ENCODE measurements at places on chromosomes 6 and 20.

DNA sequence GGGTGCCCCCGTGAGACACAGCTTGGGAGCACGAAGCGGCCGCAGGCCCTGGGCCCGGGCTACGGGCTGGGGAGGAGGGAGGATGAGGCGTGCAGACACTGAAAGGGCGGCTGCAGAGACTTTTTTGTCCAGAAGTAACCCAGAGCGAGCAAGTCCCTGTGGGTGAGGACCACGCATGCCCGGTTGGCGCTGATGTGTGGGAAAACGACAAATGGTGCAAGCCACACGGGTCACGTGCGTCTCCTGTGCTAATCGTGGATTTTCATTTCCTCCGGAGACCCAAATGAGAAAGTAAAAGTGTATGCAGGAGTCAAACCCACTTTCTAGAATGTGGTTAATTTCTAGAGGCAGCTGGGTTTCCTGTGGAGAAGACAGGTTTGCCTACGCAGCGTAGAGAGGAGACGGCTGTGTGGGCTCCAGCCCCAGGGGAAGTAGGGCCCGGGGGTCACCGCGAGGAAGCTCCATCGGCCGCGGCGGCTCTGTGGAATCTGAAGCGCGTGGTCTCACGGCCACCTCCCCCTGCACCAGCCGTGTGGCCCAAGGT, 19.0 kb downstream of the DLL1 start:
- DNase-seq: no peak

GRCh38 chr6:37141281-37142049, 28.5 kb upstream of the PIM1 start:
- no peak for DNase-seq

DNA sequence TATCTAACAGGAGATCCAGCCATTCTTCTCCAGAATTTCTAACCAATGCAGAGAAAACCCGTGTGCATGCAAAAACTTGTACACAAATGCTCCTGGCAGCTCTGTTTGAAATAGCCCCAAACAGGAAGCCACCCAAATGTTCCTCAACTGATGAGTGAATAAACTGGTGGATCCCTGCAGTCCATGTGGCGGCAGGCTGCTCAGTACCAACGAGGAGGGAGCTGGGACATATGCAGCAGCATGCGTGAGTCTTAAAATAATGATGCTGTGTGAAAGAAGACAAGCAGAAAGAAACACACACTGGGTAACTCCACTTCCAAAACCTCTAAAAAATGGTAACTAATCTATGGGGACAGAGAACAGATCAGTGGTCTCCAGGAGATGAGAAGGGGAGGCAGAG, 542.1 kb upstream of the AGPAT4 start:
- DNase-seq: no peak

GRCh38 chr6:107321793-107322192, 137.6 kb downstream of the PDSS2 start:
- no peak for DNase-seq

DNA sequence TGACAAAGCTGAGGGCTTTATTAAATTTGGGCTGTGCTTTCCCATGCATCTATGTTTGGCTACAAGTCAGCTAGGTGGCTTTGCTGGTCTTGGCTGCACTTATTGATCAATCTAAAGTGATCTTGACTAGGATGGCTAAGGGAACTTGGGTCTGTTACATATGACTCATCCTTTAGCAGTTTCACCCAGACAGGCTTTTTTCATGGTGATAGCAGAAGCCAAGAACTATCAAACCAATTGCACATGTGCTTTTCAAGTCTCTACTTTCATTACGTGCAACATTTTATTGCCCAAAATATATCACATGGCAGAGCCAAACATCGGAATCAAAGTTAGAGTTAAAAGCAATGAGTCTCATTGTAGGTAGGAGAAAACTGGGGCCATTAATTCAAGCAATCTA, 626.3 kb downstream of the TENT5A start:
- no peak for DNase-seq

DNA sequence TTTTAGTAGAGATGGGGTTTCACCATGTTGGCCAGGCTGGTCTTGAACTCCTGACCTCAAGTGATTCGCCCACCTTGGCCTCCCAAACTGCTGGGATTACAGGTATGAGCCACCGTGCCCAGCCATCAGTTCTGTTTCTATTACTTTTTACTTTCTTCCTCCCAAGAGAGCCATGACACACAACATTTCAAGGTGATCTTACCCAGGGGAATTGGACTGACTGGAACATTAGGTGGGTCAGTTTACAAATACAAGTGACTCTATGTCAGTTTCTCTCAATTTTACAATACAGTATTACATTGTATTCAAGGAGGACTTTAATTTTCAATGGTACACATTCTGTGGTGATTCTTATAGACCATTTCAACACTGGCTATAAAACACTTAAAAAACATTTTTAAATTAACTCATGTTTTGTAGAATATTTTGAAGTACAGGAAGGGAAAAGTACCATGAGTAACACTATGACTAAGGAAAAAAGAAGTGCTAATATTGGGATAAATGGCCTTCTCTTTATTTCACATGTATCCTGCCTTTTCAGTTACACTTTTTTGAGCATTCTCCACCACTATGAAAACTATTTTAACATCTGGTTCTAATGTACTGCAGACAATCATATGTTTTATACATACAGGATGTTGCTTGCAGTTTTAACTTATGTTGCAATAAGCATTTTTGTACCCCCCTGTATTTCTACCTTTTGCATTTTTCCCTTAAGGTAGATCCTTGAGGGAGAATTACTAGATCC, 8.4 kb downstream of the TPBG start:
- DNase-seq: no peak

DNA sequence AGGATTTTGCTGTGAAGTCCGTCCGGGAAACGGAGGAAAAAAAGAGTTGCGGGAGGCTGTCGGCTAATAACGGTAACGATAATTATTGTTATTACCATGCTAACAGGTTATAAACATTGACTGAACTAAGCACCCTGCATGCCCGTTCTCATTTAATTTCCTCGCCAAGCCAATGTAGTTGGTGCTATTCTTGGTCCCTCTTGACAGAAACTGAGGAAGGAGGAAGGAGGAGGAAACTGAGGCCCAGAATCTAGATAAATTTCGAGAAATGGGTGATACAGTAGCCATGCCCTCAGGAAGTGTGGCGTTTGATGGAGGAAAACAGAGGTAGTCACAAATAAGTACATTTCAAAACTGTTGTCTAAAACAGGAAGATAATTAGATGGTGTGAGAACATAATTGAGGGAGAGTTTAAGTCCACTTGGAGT, 474 bp downstream of the TPX2 start:
- DNase-seq: no peak

GRCh38 chr6:50849796-50850180, 31.1 kb downstream of the TFAP2B start:
- no peak for DNase-seq

- no peak for DNase-seq
These were observed 140.6 kb downstream of the OPN5 start for GRCh38 chr6:47922391-47922790.

DNA sequence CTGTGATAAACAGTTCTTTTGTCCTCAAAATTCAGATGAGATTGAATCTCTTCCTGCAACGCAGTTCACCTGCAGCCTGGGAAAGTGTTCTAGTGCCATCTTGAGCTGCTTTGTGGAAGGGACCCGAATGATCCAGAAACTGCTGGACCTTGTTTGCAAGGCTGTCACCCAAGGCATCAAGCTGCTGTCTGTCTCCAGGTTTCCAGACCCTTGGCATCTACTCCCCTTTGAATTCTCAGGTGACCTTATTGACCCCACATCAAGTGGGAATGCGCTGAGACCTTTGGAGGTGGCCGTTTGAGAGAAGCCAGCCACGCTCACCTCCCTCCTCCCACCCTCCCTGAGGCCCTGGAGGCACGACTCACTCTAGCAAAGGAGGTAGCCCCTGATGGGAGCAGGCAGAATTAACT, 112.5 kb downstream of the EDN3 start:
- DNase-seq: peak; percentile 31

- no peak for DNase-seq
These were observed 17.7 kb downstream of the OR2A4 start for GRCh38 chr6:131683479-131683878.

GRCh38 chr6:42453654-42454427, 2.1 kb upstream of the TRERF1 start:
- peak; percentile 8 for DNase-seq

GRCh38 chr6:44188819-44189218, 27.9 kb upstream of the MYMX start:
- no peak for DNase-seq

DNA sequence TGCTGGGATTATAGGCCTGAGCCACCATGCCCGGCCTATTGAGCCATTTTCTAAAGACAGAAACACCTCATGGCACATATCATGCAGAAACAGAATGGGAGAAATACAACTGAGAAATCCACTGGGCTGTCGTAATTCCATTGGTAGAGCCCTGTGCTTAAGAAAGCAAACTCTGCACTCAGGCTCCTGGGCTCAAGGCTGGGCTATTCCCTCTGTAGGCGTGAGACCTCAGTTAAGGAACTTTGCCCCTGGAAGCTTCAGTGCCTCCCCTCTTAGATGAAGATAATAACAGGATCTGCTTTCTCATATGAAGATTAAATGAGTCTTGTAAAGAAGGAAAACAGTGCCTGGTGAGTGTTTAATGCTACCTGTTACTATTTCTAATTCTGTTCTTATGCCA, 120.3 kb downstream of the PXDC1 start:
- DNase-seq: no peak

- no peak for DNase-seq
These were observed 206.8 kb upstream of the SOX4 start for GRCh38 chr6:21386744-21387143.

DNA sequence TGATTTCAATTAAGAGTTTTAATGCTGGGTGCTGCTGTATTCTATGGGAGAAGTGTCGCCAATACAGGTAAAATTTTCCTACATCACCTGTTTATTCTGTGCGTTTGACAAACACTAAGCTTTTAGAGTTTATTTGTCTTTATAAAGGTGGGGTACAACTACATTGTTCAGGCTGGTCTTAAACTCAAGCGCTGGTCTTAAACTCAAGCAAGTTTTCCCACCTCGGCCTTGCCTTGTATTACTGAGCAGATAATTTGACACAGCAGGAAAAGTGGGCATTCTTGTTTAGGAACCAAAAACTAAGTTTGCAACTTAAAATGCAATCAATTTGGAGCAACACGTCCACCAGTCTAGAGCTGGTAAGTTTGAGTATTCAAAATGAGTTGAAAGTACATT, 112.9 kb upstream of the BTN3A2 start:
- no peak for DNase-seq

GRCh38 chr6:16523606-16524379, 237.5 kb downstream of the ATXN1 start:
- DNase-seq: no peak

DNA sequence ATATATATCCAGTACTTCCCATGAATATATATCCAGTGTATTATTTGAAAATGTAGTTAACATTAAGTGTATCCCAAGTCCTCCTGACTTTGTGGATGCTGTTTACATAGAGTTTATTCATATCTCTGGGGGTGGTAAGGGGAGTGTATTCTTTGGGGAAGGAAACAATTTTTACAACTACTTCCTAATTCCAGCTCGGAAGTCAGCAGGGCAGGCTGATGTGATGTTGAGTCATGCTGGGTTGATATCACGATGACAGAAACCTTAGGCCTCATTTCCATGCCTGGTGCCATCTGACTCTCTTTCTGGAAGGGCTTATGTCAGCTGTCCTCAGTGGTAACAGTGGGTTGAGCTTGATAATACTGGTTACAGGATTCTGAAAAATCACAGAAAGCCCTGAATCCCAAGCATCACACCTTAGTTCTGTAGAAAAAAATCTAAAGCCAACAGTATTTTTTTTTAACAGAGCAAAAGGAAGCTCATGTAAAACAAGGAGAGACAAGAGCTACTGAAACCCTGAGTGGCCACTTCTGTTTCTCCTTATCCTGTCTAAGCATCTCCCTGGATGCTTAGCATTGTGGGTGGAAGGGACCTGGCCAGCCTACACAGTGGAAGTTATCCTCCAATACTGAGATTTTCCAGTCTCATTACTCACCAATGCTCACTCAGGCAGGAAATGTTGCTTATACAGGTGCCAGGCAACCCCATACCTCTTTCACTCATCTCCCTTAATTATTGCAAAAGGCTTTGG, 75.2 kb upstream of the IYD start:
- DNase-seq: no peak

GRCh38 chr6:116008470-116009243, 52.0 kb downstream of the FRK start:
- DNase-seq: no peak

DNA sequence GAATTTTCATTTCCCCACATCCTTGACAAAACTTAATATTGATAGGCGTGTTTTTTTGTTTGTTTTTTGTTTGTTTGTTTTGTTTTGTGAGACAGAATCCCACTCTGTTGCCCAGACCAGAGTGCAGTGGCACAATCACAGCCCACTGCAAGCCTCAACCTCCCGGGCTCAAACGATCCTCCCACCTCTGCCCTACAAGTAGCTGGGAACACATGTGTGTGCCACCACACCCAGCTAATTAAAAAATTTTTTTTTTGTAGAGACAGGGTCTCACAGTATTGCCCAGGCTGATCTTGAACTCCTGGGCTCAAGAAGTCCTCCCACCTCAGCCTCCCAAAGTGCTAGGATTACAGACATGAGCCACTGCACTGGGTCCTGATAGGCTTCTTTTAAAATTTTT, 9.2 kb downstream of the CEP57L1 start:
- no peak for DNase-seq

- DNase-seq: no peak
These were observed 53.7 kb downstream of the GFOD1 start for GRCh38 chr6:13433709-13434121.

- no peak for DNase-seq
These were observed 191.9 kb downstream of the ADGB start for GRCh38 chr6:146790561-146791091.

- no peak for DNase-seq
These were observed 12.1 kb downstream of the OGFRL1 start for GRCh38 chr6:71300561-71301168.

DNA sequence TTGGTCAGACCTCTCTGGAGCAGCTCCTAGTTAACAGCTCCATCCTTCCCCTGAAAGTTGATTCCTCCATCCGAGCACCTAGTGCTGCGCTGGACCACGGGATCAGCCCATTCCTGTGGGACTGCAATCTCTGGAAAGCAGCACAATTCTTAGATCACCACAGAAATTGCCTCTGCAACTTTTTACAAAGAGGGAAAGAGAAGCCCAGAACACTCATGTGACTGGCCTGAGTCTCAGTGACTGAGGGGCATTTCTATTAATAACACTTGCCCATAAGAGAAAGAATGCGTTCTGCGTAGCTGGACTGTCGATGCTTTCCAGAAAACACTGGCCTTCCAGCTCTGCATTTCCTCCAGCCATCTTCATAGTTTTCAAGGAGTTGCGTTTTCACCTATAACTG, 18.3 kb downstream of the MPC1 start:
- no peak for DNase-seq

DNA sequence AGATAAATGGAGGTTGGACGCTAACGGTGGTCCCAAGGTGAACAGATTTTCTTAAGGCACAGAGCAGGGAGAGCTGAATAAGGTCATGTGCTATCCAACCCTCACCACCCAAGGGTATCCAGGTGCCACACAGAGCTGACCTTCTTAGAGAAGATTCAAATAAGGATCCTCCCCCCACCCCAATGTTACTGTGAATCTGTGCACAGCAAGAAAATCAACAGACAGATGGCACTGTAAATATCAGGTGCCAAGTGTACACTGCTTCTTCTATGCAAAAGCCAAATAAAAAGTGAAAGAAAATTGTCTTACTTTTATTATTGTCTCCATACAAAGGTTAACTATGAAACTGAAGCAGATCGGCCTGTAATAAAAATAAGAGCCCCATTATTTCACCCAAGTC, 96.9 kb downstream of the PAK5 start:
- no peak for DNase-seq
